NCI-H1105 (cell line): ENCODE measurements at places on chromosomes 6 and 20.

DNA sequence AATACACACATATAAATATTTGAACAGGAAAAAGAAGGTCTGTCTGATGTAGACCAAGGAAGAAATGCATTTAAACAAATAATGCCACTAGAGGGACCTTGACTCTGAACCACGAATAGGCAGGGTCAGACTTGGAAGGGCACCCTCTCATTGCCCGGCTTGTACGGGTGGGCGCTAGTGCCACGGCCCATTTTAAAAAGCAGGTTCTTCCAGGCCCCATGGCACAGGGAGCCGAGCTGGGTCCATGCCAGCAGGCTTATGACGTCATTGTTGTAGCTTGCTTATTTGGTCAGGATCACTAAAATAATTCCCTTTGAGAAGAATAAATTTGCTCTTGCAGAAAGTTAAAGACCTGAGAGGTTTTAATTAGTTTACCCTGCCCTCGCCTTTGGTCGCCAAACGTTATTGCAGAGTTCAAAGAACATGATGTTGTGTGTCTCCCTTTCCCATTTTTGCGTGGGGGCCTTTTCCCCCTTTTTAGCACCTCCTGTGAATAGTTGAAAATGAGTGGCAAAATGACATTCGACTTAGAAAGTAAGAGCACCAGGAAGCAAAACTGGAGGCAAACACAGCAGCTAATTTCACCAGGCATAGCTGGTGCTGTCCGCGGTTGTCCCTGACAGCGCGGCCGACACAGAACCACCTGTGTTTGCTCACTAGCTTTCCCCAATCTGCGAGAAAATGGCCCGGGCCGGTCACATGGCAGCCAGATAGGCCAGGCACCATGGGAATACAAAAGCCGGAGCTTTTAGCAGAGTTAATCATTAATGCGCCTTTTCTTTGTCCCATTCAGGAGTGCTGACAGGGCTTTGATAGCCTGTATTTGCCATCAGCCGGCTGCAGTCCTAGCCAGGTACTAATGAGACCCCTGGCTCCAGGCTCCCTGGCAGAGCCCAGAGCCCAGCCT, 93.8 kb downstream of the FOXA2 start:
- DNase-seq = peak; percentile 82

GRCh38 chr20:20317621-20318364, 50.1 kb upstream of the INSM1 start:
- no peak for DNase-seq

- DNase-seq = no peak
Observed at GRCh38 chr20:20084296-20084752, 32.0 kb downstream of the CFAP61 start.

DNA sequence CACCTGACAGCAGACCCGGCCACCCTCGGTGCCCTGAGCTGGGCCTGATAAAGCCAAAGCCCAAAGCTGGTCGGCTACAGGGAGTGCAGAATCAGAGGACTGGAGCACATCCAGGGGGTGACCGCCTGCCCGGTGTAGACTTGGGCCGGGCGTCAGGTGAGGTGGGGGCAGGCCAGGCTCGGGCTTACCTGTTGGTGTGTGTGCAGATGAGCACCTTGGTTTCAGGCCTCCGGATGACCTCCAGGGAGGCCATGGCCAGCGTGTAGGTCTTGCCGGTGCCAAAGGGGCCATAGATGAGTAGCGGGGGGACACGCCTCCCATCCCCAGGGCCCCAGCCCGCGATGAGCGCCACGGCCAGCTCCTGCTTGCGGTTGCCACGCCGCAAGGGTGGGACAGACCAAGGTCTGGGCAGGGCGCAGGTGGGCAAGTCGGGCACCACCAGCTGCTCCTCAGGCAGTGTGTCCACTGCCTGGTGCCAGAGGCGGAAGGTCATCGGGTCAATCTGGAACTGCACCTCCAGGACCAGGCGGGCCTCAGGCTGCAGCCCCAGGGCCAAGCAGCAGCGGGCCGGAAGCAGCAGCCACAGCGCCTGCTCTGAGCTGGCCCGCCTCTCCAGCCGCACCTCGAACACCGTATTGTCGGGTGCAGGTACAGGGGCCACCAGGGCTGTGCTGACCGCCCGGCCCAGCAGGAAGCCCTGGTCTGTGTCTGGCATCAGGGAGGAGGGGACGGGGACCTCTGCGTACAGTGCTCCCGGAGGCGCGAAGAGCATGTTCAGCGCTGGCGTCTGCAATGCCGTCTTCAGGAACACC, 5.7 kb downstream of the HELZ2 start:
- DNase-seq = no peak

- peak; percentile 60 for DNase-seq
Observed at GRCh38 chr6:44593539-44593944, 206.0 kb downstream of the CDC5L start.

- no peak for DNase-seq
Observed at GRCh38 chr20:64107736-64108457, 532 bp upstream of the NPBWR2 start.

- no peak for DNase-seq
Observed at GRCh38 chr20:19026121-19026878, 186.1 kb upstream of the SLC24A3 start.

- no peak for DNase-seq
Observed at GRCh38 chr6:158920311-158920905, 79.6 kb downstream of the RSPH3 start.

DNA sequence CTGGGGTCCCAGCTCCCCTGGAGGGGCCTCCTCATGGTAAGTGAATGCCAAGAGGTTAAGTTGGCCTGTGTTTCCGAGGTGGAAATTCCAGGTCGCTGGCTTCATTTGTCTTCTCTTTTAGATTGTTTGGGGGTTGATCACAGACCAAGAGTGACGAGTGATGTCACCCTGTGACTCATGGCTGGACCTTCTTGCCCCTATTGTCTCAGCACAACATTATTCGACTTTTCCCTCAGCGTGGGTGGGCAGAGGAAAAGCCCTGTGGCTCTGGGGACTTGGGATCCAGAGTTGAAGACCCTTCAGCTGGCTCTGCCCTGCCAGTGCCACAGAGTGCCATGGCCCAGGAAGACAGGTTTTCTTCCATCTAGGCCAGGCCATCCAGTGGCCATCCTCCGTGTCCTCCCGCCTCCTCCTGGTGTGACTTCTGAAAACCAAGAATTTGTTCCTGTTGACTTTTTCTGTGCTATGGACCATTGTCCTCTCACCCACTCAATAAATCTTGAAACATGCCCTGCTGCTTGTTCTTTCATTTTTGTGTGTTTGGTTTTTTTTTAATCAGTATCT, 15.4 kb upstream of the SNHG17 start:
- no peak for DNase-seq

GRCh38 chr6:109610590-109610989, 80.4 kb downstream of the AK9 start:
- DNase-seq = no peak

- DNase-seq = no peak
Observed at GRCh38 chr6:25312703-25313102, 33.5 kb downstream of the CARMIL1 start.

DNA sequence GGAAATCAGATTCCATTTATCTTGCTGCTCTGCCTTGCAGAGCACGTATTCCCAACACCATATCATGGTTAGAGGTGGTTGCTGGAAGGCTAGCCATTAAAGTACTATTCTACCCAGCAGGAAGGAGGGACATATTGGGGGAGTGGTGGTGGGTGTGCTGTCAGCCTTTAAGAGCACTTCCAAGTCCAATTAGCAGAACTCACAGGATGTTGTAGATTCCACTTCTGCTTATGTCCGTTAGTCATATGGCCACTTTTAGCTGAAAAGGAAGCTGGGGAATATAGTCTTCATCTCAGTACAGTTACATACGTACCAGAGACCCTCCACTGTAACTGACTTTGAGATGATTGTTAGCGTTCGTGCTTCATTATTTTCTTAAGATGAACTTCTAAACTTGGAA, 94.4 kb downstream of the SAMD3 start:
- no peak for DNase-seq

GRCh38 chr6:158002951-158003853, 21.5 kb downstream of the SYNJ2 start:
- no peak for DNase-seq

- DNase-seq = peak; percentile 31
Observed at GRCh38 chr6:118770112-118770788, 118.9 kb upstream of the CEP85L start.

DNA sequence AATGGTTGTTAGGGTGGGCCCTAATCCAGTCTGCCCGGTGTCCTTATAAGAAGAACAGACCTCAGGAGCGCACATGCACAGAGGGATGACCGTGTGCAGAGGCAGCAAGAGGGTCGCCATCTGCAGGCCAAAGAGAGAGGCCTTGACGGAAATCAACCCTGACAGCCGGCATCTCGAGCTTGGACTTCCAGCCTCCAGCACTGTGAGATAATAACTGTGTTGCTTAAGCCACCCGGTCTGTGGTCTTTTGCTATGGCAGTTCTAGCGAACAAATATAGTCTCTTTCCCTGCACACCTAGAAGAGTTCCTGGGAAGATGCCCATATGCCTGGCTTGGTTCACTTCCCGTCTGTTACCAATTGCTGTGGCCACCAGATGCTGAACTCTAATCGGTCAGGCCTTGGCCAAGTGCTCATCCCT, 35.3 kb upstream of the PTGIS start:
- no peak for DNase-seq

GRCh38 chr6:25223490-25223991, 55.6 kb upstream of the CARMIL1 start:
- peak; percentile 77 for DNase-seq

DNA sequence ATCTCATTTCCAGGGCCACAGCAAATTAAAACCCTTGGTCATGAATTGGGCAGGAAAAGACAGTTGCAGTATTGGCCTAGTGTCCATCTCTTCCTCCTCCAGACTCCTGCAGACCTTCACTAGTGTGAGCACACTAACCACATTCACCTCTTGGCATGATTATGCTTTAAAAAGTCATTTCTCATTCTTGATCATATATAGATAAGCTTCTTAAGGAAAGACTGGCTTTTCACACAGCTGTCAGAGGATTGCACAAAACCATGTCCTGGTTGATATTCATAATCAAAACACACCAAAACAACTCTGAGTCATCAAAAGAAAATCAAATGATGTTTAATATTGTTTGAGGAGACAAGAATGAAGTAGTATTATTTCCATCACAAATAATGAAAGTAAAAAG, 52.1 kb downstream of the TMEM200A start:
- no peak for DNase-seq

- DNase-seq = no peak
Observed at GRCh38 chr6:52457096-52457495, 37.0 kb downstream of the EFHC1 start.

- DNase-seq = no peak
Observed at GRCh38 chr6:106253172-106253571, 72.4 kb downstream of the ATG5 start.

GRCh38 chr6:44496665-44497369, 109.3 kb downstream of the CDC5L start:
- DNase-seq = no peak

DNA sequence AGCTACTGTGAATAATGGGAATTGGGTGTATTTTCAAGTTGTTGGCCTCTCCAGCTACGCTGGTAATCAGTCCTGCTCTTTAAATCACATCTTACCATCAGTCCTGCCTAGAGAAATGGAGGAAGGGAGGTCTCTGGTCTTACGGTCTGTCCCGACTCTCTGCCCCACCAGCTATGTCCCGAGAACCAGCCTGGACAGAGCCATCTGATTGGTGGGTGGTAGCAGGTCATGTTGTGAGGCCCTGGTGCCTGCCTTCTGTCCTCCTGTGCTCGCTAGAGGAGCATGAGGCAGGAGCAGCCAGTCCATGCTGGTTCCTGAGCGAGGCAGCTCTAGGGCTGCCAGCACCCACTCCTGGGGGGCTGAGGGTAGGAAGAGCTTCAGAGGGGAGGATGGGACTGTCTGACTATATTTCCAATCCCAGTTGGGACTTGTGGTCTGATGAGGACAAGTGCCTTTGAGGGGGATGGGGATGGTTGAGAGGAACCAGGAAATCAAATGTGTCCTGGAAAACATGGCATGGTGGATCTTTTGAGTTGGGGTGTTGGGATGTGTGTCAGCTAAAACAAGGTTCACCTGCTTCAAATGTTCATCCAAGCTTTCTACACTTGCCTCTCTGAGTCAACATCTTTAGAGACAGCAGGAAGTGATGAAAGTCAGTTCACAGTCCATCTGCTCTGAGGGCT, 33.0 kb downstream of the SYNJ2 start:
- no peak for DNase-seq

DNA sequence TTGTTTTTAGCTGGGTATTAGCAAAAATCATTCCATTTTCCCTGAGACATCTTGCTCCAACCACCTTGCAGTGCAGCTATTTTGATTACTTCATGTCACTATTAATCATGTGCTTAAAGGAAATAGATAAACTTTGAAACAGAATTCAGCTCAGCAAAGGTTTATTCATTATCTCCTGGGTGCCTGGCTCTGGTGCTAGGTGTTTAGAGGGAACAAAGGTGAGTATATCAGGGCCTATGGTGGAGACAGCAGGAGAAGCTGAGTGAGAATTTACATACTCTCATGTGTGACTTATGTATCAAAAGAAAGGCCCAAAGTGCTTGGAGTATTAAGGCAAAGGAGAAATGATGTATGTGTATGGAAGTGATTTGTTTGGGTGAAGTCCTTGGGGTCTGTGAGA, 63.8 kb upstream of the BMP2 start:
- no peak for DNase-seq

GRCh38 chr6:13664703-13665352, 46.8 kb downstream of the RANBP9 start:
- no peak for DNase-seq

DNA sequence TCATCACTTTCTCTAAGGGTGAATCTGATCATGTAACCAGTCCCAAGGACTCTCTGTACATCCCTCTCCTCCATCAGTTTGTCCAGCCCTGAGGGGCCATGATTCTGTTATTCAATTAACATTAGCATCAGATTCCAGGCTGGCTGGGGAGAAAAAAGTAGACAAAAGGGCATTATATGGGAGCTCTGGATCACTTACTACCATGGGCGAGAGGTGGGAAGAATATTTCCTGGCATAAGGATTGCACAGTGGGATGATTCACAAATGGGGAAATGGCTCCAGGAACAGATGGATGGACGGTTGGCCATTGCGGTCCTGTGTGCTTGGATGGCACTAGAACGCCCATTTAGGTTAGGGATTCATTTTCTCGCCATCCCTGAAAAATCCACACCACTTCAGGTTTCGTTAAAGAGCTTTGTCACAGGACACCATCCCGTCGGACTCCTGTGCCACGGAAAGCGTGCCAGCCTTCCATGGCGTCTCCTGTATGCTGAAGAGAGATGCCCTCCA, 112.6 kb downstream of the THBS2 start:
- DNase-seq = no peak

DNA sequence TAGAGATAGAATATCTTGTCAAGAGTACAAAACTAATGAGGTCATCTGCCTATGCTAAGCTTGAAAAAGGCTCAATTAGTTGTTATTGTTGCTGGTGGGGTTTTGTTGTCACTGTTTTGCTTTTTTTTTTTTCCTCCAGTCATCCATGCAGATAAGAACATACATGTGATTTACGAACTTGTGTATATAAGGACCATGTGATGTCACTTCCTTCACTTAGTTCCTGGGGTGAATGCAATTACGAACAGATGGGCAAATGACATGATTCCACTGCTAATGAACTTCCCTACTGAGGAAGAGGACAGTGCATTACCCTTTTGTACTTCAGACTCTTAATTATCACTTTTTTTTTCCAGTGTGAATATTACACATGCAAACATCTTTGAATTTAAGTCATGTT, 1175.3 kb upstream of the GJE1 start:
- peak; percentile 63 for DNase-seq
